ENCODE measurements at places on chromosomes 3 and 15.

GRCh38 chr3:141952611-141953010 is 76.2 kb downstream of the ATP1B3 start:
- no peak for DNase-seq

- DNase-seq: no peak
Observed at GRCh38 chr15:31371520-31372240, 45.0 kb downstream of the KLF13 start.

DNA sequence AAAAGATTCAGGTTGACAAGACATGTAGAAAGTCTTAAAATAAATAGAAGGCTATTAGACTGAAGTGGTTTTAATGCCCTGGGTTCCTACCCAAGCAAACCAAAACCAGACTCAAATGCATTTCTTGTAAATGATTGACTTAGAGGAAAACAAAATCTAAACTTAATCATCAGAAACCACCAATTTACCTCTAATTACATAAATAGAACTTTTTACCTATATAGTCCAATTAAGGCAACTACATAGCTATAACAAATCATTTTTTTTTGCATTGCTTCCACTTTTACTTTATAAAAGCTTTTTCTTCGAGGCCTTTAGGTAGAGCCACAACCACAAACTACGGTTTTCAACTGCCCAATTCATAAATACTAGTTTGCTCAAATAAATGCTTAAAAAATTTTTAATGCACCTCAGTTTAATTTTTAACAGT is 231.3 kb upstream of the ARHGEF26 start:
- DNase-seq: no peak

DNA sequence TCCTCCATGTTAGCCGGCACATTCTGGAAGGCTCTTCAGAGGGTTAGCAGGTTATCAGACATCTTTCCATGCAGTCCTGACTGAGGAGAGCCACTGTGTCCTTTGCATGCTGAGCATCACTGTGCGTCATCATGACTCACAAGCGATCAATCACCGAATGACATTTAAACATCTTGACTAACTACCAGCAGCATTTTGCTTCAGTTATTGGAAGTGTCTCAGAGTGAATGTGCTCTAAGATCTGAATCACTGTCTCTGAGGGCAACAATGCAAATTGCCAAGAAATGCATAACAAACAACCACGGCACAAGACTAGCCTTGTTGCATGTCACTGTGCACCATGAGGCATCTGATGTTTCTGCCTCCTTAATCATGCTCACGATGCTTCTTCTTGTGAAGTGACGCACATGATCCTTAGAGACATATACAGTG is 18.3 kb upstream of the ATP8B4 start:
- no peak for DNase-seq

GRCh38 chr3:159669766-159670165 is 318.9 kb upstream of the IL12A start:
- no peak for DNase-seq

DNA sequence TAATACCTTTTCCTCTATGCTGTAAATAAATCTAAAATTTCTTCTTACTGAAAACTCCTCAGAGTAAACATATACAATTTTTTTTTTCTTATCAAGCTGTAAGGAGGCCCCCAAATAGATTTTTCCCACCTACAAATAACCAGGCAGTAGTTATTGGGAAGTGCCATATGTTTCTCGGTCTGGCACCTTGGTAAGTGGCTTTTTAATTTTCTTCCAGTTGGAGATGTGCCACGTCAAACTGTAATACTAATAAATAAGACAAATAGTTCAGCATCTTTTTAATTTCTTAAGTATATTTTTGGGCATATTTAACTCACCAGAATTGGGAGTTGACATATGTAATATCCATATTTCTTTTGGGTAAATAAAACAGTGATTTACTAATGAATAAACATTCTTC is 346.3 kb downstream of the DIPK2A start:
- no peak for DNase-seq

DNA sequence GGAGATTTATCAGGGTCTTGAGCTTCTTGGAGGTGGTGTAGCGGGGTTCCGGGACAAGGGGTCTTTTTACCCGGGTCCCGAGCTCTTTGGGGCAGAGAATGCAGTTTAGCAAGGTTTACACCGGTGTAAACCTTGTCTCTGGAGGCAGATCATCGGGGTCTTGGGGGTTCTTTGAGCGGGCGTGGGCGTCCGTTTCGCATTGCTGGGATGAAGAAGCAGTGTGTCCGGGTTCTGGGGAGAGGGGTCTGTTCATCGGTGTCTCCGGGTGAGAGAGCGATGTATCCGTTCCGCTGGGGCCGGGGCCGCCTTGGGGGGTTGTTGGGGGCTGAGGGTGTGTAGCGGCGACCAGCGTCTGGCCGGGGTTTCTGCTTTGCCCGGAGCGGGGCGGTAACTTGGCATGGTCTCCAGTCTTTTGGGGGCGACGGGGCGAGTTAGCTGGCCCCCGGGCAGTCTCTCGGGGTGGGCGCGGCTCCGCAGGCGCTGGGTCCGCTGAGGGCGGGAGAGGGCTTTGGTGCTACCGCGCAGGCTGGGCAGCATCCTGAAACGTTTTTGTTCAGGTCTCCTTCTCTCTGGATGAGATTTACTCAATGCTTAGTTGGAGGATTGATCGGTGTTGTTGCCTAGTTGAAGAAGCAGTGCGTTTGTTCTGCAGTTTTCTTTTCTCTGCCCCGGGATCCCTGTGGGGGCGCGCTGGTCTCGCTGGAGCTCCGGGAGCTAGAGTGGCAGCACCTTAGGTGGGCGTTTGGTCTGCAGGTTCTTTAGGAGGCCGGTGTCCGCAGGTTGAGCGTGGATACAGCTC is 843 bp downstream of the GLCE start:
- peak; percentile 2 for DNase-seq

DNA sequence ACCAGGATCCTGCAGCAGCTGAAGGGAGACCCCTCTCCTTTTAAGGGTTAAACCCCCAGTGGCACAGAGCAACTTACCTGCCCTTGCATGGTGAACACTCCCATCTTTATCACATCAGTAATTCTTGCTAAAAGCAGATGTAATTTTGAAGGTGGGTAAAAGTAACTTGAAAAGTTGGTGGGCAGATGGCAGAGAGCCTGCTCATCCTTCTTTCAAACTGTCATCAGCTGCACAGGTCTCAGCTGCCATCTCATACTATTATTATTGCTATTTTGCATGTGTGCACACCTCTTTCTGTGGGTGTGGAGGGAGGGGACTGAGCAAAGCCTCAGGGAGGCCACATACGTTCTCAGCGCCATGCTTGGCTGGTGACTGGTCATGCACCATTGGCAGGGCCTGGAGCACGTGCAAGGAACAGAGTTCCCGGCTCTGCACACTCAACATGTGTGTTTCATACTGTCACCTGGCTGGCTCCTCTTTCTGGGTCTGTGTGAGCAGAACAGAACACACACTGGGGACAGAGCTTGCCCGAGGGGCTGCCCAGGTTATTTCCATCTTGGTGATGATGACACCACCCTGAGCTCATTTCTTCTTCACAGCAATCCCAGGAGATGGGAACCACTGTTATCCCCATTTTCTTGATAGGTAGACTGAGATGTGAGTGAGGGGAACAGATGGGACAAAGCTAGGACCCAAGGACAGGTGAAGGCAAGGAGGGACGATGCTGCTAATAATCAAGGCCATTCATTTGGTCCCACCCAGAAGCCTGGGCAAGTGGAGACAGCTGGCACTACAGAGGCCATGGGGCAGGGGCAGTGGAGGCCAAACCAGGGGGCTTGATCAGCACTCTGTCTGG is 95.8 kb upstream of the KLF13 start:
- DNase-seq: no peak

- no peak for DNase-seq
Observed at GRCh38 chr3:72618739-72619138, 229.5 kb downstream of the SHQ1 start.

- no peak for DNase-seq
Observed at GRCh38 chr3:100756441-100756840, 47.1 kb downstream of the TFG start.

GRCh38 chr15:99239545-99240198 is 9.7 kb downstream of the TTC23 start:
- DNase-seq: no peak

DNA sequence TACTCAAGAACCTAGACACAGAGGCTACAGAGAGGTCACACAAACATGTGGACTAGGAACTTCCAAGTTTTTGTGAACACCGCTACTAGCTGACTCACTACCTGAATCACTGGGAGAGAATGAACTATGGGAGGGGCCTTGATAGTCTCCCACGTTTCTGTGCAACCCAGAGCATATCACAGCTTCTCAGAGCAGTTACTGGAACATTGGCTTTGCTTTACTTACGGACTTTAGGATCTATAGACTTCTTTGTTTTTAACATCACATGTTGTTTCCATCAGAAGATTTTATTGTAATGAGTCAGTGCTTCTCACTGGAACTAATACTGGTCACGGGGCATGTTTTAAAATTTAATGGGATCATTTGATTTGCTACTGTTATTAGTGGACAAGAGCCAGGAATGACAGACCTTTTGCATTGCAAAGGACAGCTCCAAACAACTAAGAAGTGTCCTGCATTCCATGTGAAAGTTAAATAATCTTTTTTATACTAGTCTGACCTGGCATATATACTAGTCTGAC is 35.6 kb downstream of the RTP4 start:
- no peak for DNase-seq

GRCh38 chr3:185729337-185730055 is 95.3 kb downstream of the IGF2BP2 start:
- DNase-seq: no peak

DNA sequence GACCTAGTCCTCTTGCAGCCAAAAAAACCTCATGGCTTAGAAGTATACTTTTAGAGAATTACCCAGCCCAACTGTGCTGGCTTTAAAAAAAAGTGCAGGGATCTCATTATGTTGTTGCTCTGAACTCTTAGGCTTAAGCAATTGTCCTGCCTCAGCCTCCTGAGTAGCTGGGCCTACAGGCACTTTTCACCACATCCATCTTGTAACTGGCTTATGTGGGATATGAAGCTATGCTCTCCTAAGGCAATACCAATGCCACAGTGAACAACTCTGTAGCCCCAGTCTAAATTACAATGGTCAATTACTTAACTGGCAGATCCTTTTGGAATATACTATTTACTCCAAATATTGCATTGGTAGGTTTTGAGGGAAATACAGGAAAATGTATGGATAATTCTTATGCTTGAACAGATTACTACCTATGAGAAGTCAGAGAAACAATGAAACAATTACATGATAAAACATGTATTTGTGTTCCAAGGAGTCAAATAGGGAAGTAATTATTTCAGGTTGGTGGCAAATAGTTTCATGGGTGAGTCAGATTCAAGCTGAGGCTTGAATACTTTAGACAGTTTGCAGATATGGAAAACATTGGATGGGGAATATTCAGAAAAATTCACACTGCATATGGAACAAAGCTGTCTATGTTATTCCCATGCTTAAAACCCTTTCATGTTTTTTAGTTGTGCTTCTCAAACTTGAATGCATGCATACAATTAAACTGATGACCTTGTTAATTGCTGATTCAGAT is 34.6 kb upstream of the GPR149 start:
- no peak for DNase-seq

- no peak for DNase-seq
Observed at GRCh38 chr3:140085001-140085400, 150.0 kb downstream of the CLSTN2 start.

- DNase-seq: no peak
Observed at GRCh38 chr3:4523710-4524698, 30.9 kb downstream of the ITPR1 start.

DNA sequence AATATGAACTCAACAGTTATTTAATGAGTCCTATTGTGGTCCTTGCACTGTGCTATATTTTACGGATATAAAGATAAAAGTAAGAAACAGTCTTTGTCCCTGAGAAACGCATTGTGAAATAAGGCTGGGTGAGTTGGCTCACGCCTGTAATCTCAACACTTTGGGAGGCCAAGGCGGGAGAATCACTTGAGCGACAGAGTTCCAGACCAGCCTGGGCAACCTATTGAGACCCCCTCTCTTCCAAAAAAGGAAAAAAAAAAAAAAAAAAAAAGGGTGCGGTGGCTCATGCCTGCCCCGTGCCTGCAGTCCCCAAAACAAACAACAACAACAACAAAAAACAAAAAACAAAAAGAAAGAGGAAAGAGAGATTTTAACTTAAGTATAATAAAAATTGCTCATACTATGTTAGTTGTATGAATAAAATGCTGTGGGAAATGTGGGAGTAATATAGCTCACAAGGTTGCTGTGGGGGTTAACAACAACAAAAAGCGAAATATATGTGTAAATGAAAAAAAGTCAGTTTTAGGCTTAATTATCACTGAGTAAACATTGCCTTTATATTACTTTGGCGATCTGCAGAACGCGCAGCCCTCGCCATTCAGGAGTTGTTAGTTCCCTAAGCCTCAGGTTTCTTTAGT is 461 bp upstream of the FNDC3B start:
- no peak for DNase-seq

- no peak for DNase-seq
Observed at GRCh38 chr3:127644641-127645370, 15.8 kb downstream of the PODXL2 start.

GRCh38 chr15:99265541-99266070 is 14.3 kb downstream of the LRRC28 start:
- no peak for DNase-seq

GRCh38 chr15:33737687-33738601 is 230.4 kb upstream of the CHRM5 start:
- DNase-seq: no peak

GRCh38 chr3:155727836-155728235 is 17.0 kb downstream of the PLCH1 start:
- DNase-seq: no peak

- no peak for DNase-seq
Observed at GRCh38 chr15:58074452-58074851, 8.9 kb upstream of the ALDH1A2 start.

DNA sequence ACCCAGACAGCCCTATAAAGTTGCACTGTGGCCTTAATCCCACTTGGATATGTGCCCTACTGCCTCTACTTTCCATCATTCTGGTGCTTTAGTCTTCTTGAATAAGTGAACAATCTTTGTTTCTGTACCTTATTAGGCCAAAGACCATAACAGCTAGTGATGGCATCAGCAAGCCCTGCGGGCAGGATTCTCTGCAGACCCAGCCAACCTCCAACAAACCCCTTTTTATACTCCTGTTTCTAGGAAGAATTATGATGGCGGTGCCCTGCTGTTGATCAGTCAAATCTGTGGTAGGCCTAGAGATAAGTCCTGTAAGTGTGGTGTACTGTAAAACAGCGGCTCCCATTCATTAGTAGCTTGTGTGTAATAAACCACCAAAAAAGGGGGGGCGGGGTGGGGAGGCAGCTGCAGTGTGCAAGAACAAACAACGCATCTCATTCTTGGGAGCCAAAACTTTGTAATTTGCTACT is 40.5 kb downstream of the SOX2 start:
- no peak for DNase-seq

Measured in activated CD8-positive, alpha-beta memory T cell treated with anti-CD3 and anti-CD28 coated beads for 1 hour (primary cell).